NCI-H1105 treated with DMSO at 0.1 percent for 48 hours (cell line): ENCODE measurements at places on chromosomes 12 and 14.

DNA sequence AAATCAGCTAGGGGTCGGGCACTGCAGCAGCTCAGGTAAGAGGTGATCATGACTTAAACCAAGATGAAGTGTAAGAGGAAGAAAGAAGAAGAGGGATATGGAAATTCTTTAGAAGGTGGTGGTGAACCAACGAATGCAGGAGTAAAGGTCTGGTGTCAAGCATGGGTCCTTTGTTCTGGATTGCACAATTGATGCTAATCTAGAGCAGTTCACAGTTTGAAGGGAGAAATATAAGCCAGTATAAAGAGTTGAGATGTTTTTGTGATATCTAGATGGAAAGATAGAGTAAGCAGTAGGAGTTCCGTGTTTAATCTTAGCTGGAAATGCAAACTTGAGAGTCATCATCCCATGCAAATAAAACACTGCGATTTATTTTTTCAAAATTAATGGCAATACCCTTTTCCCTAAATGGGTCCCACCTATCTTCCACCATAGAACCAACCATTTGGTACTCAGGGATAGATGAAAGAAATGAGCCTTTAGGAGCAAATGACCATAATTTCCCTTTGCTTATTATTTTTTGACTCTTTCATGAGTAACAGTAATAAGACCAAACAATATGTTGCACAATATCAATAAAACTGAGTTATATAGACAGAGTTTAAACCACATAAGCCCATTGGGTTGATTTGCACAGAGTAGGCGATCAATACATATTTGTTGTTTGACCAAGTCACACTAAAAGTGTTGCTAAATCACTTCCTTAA, 15.0 kb upstream of the MGP start:
- DNase-seq, result no peak

- DNase-seq, result peak; percentile 42
Observed at GRCh38 chr12:27012239-27012981, 1.8 kb downstream of the TM7SF3 start.

DNA sequence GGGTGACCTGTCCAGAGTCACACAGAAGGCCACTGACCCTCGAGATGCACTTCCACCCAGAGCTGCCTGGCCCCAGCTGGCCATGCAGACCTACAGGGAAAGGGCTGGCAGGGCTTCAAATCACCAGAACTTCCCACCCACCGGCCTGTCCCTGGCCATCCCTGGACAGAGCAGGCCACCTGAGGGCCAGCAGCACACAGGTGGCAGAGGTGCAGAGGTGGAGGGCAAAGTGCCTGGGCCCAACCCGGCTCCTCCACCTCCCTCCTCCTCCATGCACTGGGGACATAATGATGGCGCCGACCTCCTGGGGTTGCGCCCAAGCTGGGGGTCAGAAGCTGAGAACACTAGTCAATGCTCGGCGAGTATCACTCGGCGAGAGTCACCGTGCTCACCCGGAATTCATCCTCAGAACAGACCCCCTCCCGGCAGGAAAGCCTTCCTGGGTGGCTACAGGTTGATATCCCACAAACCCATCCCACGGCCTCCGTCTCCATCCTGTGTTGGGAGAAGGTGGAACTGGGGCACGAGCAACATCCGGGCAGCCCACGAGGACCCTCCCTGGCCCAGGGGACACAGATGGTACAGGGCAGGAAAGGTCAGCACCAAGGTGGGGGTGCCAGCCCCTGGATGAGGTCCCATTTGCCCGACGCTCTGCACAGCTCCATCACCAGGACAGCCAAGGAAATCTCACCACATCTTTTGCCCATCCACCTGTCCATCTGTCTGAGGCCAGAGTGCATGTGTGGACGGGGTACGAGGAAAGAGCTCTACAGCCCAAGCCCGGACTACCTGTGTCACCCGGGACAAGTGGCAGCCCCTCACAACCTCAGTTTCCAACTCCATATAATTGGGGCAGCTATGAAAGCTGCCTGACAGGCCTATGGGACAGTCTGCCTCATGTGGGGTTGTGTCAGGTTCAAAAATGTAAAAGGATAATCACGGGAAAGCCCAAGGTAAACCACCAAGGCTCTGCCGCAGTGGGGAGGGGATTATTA, 10.8 kb downstream of the BEGAIN start:
- no peak for DNase-seq

DNA sequence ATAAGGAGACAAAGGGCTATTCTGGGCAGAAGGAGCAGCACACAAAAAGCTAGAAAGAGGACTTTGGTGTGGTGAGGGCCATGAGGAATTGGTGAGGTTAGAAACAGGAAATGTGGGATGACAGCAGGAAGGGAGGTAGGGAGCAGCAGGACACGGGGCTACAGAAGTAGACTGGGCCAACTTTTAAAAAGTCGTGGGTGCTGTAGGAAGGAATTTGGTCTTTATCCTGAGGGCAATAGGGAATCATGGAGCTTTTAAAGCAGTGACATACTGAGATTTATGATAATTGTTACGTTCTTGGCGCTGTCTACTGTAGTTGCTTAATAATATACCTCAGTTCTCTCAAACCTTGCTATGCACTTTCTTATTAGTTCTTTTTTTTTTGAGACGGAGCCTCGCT, 8.2 kb upstream of the CHURC1 start:
- DNase-seq, result no peak

GRCh38 chr14:78450669-78451318, 280.6 kb downstream of the NRXN3 start:
- DNase-seq, result no peak
